ENCODE measurements at places on chromosomes 12 and 14.
A peak's percentile ranks its signal among the peaks of the same experiment; 100 is the strongest.

GRCh38 chr12:61504396-61505080, 755.7 kb upstream of the USP15 start:
- DNase-seq: no peak
- H3K27ac ChIP-seq: no peak overlapping the region
- H3K36me3 ChIP-seq: no peaks in the 10 kb centered on the region
- no peak overlapping the region for H3K4me3 ChIP-seq
- no peaks in the 10 kb centered on the region for H3K27me3 ChIP-seq
- no peaks in the 10 kb centered on the region for H3K4me1 ChIP-seq

DNA sequence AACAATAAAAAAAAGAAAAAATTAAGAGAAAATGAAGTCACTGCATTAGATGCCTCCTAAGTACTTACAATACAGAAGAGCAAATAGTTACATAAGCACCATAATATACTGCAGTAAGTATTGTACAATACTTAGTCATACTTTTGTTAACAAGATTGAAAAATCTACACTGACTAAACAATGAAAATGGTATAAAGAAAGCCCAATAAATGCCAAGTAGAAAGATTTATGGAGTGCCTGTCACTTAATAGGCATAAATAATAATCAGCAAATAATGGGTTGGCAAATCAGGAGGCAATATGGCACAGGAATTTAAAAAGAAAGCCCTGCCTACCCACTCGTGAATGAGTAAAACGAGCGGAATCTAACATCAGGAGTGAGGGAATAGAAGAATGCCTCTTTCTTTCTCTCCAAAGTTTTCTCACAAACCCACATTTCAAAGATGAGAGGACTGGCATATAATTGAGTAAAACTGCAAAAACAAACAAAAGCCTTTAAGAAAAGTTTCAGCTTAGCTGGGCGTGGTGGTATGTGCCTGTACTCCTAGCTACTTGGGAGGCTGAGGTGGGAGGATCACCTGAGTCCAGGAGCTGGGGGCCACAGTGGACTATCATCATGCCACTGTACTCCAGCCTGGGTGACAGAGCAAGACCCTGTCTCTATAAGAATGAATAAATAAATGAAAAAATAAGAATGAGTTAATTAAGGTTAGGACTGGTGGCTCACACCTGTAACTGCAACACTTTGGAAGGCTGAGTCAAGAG, 36.1 kb downstream of the CRY1 start:
- no peak overlapping the region for H3K4me3 ChIP-seq
- no peaks in the 10 kb centered on the region for H3K36me3 ChIP-seq
- H3K4me1 ChIP-seq: peaks cover 14% of the 10 kb centered on the region
- no peaks in the 10 kb centered on the region for H3K27me3 ChIP-seq
- no peak overlapping the region for H3K27ac ChIP-seq

- H3K4me1 ChIP-seq: no peaks in the 10 kb centered on the region
- no peak overlapping the region for H3K27ac ChIP-seq
- no peaks in the 10 kb centered on the region for H3K27me3 ChIP-seq
These were observed 37.4 kb downstream of the GAS2L3 start for GRCh38 chr12:100610666-100611430.

DNA sequence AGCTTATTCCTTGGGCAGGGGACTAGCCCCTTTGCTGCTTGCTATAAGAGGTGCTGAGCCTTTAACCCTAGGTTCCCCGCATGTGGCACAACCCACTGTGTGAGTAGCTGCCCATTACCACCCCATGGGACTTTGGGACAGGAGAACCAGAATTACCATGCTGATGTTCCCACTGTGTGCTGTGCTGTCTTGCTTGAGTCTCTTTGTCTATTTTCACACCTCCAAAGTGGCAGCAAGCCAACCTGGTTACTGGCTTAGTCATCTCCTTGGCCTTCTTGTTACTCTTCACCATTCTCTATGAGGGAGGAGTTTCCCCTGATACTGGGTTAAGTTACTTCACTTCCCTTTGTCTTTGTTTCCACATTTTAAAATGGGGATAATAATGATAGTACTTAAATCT, 73.4 kb upstream of the ETV6 start:
- H3K36me3 ChIP-seq: no peaks in the 10 kb centered on the region
- H3K27me3 ChIP-seq: no peaks in the 10 kb centered on the region
- H3K4me1 ChIP-seq: peaks cover 27% of the 10 kb centered on the region
- H3K27ac ChIP-seq: no peak overlapping the region
- no peak for DNase-seq
- no peak overlapping the region for H3K4me3 ChIP-seq

DNA sequence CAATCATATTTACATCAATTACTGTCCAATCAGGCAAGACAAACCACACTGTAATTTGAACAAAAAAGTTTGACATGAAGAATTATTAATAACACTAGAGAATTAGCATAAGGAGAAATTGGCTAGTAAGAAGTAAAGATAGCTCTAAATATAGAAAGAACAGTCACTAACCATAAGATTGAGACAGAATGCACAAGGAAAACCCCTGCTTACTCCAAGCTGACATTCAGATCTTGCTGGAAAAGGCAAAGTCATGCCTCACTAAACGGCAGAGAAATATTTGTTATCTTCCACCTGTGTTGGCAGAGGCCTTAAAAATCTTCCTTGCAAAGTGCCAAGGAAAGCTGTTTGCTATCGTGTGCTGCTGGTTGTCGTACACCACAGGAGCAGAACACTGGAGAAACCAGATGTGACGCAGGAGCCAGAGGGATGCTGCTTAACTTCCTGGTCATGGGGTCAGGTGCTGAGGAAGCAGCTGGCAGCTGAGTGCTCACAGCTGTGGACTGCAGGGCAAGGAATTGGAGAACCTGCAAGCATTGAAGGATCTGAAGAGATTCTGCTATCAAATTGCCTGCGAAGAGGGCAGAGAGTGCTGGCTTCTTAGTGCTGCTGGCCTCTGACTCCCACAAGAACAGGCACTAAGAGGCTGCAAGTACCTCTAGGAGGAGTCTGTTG, 1323.3 kb downstream of the LRFN5 start:
- H3K36me3 ChIP-seq: no peaks in the 10 kb centered on the region
- no peak overlapping the region for H3K27ac ChIP-seq
- no peak overlapping the region for H3K4me3 ChIP-seq
- no peak for DNase-seq

GRCh38 chr14:22822571-22823098, 7.1 kb upstream of the MRPL52 start:
- H3K27ac ChIP-seq: no peak overlapping the region
- peak; percentile 88 for DNase-seq
- H3K36me3 ChIP-seq: no peaks in the 10 kb centered on the region
- peak overlapping the region; percentile 44 for H3K4me3 ChIP-seq
- peaks cover 34% of the 10 kb centered on the region for H3K4me1 ChIP-seq

DNA sequence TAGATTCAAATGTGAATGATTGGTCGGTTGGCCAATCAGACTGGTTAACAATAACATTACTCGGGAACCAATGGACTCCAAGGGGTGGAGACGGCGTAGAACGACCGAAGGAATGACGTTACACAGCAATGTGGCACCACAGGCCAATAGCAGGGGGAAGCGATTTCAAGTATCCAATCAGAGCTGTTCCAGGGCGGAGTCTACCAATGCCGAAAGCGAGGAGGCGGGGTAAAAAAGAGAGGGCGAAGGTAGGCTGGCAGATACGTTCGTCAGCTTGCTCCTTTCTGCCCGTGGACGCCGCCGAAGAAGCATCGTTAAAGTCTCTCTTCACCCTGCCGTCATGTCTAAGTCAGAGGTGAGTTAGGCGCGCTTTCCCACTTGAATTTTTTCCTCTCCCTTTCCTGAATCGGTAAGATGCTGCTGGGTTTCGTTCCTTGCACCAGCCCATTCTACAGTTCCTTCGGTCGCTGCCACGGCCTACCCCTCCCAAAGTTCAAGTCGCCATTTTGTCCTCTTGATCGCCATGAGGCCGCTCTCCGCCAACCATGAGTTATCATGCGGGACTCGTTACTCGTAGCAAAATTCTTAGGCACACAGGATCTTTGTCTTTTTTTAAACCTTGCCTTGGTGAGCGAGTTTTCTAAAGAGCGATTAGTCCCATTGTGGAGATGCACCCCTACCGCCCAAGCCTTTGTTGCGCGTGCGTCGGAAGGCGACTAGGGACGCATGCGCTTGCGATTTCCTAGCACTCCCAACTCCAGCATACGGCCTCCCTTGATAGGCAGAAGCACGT, at the start of gene HNRNPA1:
Gene HNRNPA1 (plus strand): TSS at position 259 of the 793 bp plus-strand sequence. CDS start 82 bp downstream, at position 341.
- H3K36me3 ChIP-seq: peaks cover 33% of the 10 kb centered on the region
- peaks cover 56% of the 10 kb centered on the region for H3K4me1 ChIP-seq
- no peaks in the 10 kb centered on the region for H3K27me3 ChIP-seq
- H3K4me3 ChIP-seq: peak within 1 kb of the TSS; percentile 79

GRCh38 chr14:91128699-91129098, 14.8 kb downstream of the DGLUCY start:
- peaks cover 30% of the 10 kb centered on the region for H3K36me3 ChIP-seq

GRCh38 chr12:52209321-52209720, 17.5 kb upstream of the KRT80 start:
- H3K27me3 ChIP-seq: no peaks in the 10 kb centered on the region
- H3K4me1 ChIP-seq: peaks cover 77% of the 10 kb centered on the region
- H3K4me3 ChIP-seq: no peak overlapping the region
- DNase-seq: no peak
- H3K36me3 ChIP-seq: no peaks in the 10 kb centered on the region
- peak overlapping the region; percentile 42 for H3K27ac ChIP-seq

GRCh38 chr12:110088936-110089335, 35.2 kb upstream of the IFT81 start:
- H3K36me3 ChIP-seq: no peaks in the 10 kb centered on the region
- no peaks in the 10 kb centered on the region for H3K27me3 ChIP-seq
- H3K4me3 ChIP-seq: no peak overlapping the region
- H3K27ac ChIP-seq: no peak overlapping the region

DNA sequence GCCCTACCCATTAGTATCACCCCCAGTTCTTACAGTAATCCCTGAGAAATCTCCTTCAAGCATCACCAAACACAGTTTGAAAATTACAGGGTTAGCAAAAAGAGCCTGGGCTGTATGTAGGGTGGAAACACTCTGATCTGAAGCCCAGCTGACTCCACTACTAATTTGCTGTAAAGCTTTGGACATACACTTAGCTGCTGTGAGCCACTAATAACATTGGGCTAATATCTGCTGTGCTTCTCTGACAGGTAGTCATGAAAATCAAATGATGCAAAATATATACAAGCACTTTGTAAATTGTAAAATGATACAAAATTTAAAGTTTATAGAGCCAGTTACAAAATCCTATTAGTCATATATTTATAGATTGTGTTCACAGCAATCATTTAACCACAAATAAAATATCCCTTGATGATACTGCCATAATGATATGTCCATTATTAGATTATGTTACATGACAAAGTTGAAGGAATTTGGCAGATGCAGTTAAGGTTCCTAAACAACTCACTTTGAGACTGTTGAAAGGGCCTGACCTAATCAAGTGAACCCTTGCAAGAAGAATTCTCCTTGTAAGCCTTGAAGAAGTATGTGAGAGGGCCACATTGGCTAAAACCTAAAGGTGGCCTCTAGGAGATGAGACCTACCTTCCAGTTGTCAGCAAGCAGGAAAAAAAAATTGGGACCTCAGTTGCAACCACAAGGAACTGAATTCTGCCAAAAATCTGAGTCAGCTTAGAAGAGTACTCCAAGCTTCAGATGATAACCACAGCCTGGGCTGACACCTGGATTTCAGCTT, 19.0 kb downstream of the TWF1 start:
- no peak overlapping the region for H3K4me3 ChIP-seq
- no peaks in the 10 kb centered on the region for H3K27me3 ChIP-seq
- H3K36me3 ChIP-seq: peaks cover 62% of the 10 kb centered on the region
- H3K4me1 ChIP-seq: no peaks in the 10 kb centered on the region

GRCh38 chr12:103928682-103929045, 1.5 kb upstream of the HSP90B1 start:
- peak overlapping the region; percentile 86 for H3K4me3 ChIP-seq
- peaks cover 4% of the 10 kb centered on the region for H3K36me3 ChIP-seq
- no peak for DNase-seq
- H3K4me1 ChIP-seq: peaks cover 40% of the 10 kb centered on the region
- H3K27me3 ChIP-seq: no peaks in the 10 kb centered on the region

DNA sequence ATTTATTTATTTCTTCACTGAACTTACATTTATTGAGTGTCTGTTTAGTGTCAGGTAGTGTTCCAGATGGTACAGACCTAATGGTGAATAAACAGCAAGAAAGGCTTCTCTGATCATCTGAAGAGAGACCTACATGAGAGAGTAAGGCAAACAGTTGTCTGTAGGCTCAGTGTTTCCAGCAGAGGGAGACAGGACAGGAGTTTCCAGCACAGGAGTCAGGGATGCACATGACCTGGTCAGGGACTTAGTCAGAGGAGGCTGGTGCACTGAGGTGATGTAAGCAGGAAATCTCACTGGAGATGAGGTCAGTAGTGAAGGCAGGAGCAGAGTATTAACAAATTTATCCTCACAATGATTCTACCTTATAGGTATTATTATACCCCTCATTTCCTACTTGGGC, 233.2 kb downstream of the MDGA2 start:
- no peak overlapping the region for H3K4me3 ChIP-seq
- H3K36me3 ChIP-seq: no peaks in the 10 kb centered on the region
- no peaks in the 10 kb centered on the region for H3K27me3 ChIP-seq
- DNase-seq: no peak
- H3K27ac ChIP-seq: no peak overlapping the region
- no peaks in the 10 kb centered on the region for H3K4me1 ChIP-seq

- peaks cover 18% of the 10 kb centered on the region for H3K4me1 ChIP-seq
- H3K27me3 ChIP-seq: no peaks in the 10 kb centered on the region
- no peak for DNase-seq
- H3K4me3 ChIP-seq: no peak overlapping the region
These were observed 4.5 kb downstream of the DDHD1 start for GRCh38 chr14:53148671-53149070.

DNA sequence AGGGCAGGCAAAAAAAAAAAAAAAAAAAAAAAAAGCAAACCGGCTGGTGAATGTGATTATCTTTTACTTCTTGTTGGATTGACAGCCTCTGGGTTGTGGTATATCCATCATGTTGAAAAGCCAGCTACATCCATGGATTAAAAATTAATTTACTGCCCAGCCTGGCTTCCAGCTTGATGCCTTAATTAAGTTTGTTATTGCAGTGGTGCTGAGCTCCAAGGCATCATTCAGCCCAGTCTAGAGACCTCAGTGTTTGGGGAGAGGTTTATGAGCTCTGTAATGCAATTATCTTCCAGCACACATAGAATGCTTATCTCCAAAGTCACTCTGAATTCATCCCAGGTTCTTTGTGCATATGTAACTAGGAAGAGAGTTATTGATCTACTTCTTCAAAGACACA, 114.8 kb downstream of the RIMBP2 start:
- H3K27ac ChIP-seq: no peak overlapping the region
- H3K4me1 ChIP-seq: no peaks in the 10 kb centered on the region
- no peaks in the 10 kb centered on the region for H3K36me3 ChIP-seq
- H3K27me3 ChIP-seq: no peaks in the 10 kb centered on the region
- no peak overlapping the region for H3K4me3 ChIP-seq

DNA sequence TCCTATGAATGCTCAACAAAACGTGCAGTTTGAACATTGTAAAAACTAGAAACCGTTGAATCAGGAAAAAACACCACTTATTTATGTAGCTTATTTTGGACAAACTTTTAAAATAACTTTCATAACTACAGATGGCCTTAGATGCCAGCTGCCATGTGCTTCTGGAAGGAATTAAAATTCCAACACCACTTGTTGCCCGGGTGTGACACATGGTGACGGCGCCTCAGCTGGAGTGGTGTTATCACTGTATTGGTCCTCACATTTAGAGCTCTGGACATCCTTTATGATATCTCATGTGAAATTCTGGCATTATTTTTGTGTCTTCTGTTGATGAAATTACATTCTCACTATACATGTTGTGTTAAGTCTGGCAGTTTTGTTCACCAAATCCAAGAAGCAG, 211.0 kb downstream of the IPO8 start:
- no peaks in the 10 kb centered on the region for H3K36me3 ChIP-seq
- no peak overlapping the region for H3K4me3 ChIP-seq
- no peak for DNase-seq
- H3K4me1 ChIP-seq: no peaks in the 10 kb centered on the region
- peaks cover 3% of the 10 kb centered on the region for H3K27me3 ChIP-seq
- H3K27ac ChIP-seq: no peak overlapping the region

GRCh38 chr14:57660208-57660607, 166.6 kb upstream of the CCDC198 start:
- DNase-seq: no peak
- H3K36me3 ChIP-seq: no peaks in the 10 kb centered on the region
- no peak overlapping the region for H3K4me3 ChIP-seq

Measured in suprapubic skin (tissue), 4 donors.